Activated CD4-positive, alpha-beta T cell treated with anti-CD3 and anti-CD28 coated beads for 24 hours (primary cell): ENCODE measurements at places on chromosomes 1 and 21.

- DNase-seq = no peak
Measured at GRCh38 chr1:108000620-108001111, 35.7 kb upstream of the VAV3 start.

GRCh38 chr21:41480086-41480690, 27.8 kb downstream of the TMPRSS2 start:
- DNase-seq = no peak

- DNase-seq = no peak
Measured at GRCh38 chr1:12515234-12515633, 102.8 kb downstream of the DHRS3 start.

DNA sequence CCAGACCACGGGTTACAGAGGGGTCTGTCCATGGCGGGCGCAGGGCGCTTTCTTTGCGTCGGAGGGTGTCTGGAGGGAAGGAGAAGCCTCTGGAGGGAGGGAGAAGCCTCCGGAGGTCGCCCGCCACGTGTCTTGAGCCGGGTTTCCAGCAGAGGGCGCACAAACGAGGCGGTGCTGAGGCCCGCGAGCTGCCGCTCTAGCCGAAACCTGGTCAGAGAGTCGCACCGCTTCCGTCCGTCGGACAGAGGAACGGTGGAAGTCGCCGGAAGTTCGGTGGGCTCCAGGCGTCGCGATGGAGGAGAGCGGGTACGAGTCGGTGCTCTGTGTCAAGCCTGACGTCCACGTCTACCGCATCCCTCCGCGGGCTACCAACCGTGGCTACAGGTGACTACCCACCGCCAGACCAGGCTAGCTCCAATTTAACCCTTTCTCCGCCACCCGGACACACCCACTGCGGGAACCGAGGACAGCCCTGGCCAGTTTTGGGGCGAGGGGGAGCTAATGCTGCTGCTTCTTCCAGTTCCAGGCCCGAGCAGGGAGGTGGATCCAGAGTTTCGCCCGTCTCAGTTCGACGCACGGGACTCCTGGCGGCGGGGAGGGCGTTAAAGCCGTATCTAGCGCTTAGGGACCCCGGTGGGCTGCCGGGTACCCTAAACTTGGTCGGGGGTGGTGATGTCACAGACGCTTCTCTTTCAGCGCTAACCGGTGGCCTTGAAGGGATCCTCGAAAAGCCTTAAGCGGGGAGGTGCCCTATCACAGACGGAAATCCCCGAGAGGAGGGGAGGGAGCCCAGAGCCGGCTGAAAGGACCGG, at the start of gene NECAP2:
NECAP2 (plus strand) TSS at position 255 of the 812 bp plus-strand sequence; CDS start at position 293, 38 bp downstream.
- DNase-seq = peak; percentile 97

- DNase-seq = no peak
Measured at GRCh38 chr1:163440090-163440489, 118.3 kb downstream of the NUF2 start.
